ENCODE measurements at places on chromosomes 12 and 14. TPM values are rescaled to one million over a fixed set of nuclear protein-coding genes. Genes with fewer than 3 reads are reported as not detected.

DNA sequence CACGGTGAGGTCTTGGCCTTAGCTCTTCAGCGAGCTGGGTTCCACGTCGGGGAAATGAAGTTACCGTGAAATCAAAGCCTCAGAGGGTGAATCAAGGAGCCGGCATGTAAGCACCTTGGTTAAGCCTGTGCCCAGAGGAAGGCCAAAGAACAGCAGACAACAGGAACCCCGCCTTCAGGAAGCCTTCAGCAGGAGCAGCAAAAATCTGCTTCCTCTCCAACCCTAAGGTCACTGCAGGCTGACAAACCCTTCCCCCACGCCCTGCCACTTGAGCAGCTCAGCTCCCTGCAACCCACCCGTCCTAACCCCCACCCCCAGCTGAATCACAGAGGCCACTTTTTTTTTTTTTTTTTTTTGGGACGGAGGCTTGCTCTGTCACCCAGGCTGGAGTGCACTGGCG lies 72.9 kb upstream of the LTA4H start:
- no peak overlapping the region for H3K27ac ChIP-seq
- H3K27me3 ChIP-seq, result peaks cover 3% of the 10 kb centered on the region
- H3K4me3 ChIP-seq, result no peak overlapping the region

DNA sequence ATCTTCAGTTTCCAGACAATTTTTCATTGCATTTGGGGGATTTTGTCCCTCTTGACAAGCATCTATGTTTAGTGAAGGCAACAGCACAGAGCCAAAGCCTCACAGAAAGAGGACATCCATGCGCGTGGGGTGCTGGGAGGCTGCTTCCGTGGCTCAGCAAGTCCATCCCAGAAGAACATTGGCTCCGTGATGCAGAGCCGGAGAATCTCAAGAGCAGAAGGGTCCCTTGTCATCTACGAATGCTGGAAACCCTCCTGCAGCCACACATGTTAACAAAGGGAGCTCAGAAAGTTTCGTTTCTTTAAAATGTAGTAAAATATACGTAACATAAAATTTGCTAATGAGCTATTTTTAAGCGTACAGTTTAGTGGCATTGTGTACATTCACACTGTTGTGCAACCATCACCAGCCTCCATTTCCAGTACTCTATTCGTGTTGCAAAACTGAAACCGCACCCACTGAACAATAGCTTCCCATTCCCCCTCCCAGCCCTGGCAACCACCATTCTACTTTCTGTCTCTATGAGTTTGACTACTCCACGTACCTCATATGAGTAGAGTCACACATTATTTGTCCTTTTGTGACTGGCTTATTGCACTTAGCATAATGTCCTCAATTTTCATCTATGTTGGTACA lies 185.9 kb downstream of the TTC7B start:
- no peaks in the 10 kb centered on the region for H3K36me3 ChIP-seq
- DNase-seq, result no peak
- 0 out of 2 replicates have a peak, but pooled peaks cover 3% of the 10 kb centered on the region for H3K4me1 ChIP-seq
- no peak overlapping the region for H3K4me3 ChIP-seq
- H3K27me3 ChIP-seq, result no peaks in the 10 kb centered on the region

DNA sequence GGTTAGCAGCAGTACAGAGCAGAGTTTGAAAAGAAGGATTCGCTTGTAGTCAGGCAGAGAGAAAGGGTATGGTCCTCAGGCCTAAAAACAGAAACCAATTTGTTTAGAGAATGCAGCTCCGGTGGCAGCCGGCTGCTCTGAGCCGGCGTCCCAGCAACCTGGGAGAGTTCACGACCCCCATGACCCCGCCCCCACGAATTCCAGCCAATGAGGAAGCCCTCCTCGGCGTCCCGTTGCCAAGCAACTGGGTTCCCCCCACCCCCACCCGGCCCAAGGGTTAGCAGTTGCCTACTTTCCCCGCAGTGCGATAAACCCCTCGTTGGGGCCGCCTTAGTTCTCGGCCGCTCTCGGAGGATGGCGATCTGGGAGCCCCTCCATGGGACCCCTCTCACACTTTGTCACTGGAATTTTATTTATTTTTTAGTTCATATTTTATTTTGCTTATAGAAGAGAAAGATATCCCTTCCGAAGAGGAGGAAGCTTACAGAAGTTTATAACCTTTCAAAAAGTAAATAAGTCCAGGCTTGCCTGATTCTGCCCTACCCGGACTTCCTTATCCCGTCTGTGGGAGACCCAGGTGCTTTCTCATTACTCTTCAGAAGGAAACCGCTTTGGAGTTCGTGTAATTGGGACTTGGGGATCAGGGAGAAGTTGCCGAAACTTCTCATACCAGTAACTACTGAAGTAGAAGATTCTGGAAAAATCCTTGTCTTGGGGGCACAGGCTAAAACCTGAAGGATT lies at the start of gene CCDC60:
Gene CCDC60 (plus strand): TSS at position 300 of the 741 bp plus-strand sequence. CDS start 448 bp downstream, outside the sequence.
- H3K36me3 ChIP-seq, result no peaks in the 10 kb centered on the region
- no peaks in the 10 kb centered on the region for H3K4me1 ChIP-seq
- no peaks in the 10 kb centered on the region for H3K27me3 ChIP-seq
- DNase-seq, result no peak

DNA sequence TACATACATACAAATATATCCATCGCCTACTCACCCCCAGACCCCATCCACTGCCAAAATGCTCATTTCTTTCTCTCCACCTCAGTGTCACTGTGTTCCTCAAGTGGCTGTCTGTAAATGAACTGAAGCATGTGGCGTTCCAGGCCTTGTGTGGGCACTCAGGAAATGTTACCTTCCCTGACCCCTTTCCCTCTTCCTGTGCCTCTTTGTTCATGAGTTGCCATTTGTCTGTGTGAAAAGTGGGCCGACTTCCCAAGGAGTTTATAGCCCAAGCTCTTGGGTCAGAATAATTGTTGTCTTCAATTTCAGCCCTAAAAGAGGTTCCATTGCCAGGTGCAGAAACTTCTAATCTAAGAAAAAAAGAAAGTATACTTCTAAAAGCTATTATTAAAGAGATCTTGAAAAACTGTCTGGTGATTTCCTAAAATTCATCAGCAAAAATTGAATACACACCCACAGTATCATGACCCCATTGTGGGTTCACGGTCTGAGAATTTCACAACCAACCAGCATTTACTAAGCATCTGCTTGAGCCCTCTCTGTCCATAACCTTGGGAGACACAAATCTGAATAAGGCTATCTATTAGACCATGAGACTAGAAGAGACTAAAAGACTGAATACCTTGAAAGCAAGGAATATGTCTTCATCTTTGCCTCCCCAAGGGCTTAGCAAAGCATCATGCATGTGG lies 201.4 kb upstream of the EEA1 start:
- no peak overlapping the region for H3K4me3 ChIP-seq
- H3K27me3 ChIP-seq, result no peaks in the 10 kb centered on the region
- peaks cover 7% of the 10 kb centered on the region for H3K4me1 ChIP-seq
- no peaks in the 10 kb centered on the region for H3K36me3 ChIP-seq
- no peak for DNase-seq

DNA sequence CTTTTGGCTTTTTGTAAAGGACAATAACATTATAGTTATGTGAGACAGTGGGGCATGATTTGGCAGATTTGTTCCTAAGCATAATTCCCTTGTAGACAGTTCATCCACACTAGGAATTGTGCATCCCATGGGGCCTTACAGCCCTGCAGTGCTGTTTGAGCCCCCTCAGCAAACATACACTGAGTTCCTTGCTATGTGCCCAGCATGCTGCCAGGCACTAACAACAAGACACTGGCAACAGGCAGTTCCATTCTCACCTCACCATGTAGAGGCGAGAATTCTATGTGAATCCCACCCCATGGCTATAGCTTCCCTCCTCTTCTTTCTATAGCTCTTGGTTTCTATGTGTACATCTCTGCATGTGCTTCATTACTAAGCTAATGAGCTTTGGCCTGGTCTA lies 1.9 kb downstream of the THTPA start:
- no peaks in the 10 kb centered on the region for H3K27me3 ChIP-seq
- H3K4me1 ChIP-seq, result peaks cover 17% of the 10 kb centered on the region
- no peak overlapping the region for H3K27ac ChIP-seq
- H3K4me3 ChIP-seq, result no peak overlapping the region
- no peaks in the 10 kb centered on the region for H3K36me3 ChIP-seq

GRCh38 chr12:45435945-45436710 lies 220.2 kb downstream of the ANO6 start:
- H3K27me3 ChIP-seq, result no peaks in the 10 kb centered on the region
- no peaks in the 10 kb centered on the region for H3K4me1 ChIP-seq
- 0 out of 2 replicates have a peak, but pooled peaks cover 4% of the 10 kb centered on the region for H3K36me3 ChIP-seq
- no peak overlapping the region for H3K27ac ChIP-seq
- DNase-seq, result peak; percentile 5
- H3K4me3 ChIP-seq, result no peak overlapping the region

GRCh38 chr14:96999654-97000155 lies 202.5 kb downstream of the VRK1 start:
- no peak for DNase-seq
- no peaks in the 10 kb centered on the region for H3K27me3 ChIP-seq
- no peak overlapping the region for H3K27ac ChIP-seq

DNA sequence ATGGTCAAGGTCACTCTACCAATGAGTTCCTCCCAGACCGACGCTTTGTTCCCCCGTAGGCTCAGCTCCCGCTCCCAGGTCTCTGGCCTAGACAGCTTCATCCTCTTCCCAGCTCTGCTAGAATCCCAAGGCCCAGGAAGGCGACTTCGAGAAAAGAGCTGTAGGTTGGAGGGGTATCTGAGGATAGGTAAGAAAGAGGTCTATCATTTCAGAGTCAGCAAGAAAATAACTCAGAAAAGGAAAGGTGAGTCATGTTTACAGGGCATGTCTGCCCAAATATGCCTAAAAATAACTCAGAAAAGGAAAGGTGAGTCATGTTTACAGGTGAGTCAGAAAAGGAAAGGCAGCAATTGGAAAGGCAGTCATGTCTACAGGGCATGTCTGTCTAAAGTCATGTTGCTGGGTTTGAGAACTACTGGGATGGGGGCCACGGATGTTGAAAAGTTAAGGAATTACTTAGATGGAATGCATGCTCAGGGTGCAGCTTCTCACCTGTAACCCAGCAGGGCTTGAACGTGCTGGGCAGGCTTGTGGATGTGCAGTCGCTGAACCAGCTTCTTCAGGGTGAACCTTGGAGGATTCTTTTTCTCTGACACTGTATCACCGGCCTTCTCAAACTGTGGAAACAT lies 12.2 kb downstream of the TEP1 start:
- DNase-seq, result peak; percentile 60
- H3K4me1 ChIP-seq, result peaks cover 8% of the 10 kb centered on the region
- H3K36me3 ChIP-seq, result peaks cover 62% of the 10 kb centered on the region
- H3K27me3 ChIP-seq, result no peaks in the 10 kb centered on the region
- H3K27ac ChIP-seq, result no peak overlapping the region

DNA sequence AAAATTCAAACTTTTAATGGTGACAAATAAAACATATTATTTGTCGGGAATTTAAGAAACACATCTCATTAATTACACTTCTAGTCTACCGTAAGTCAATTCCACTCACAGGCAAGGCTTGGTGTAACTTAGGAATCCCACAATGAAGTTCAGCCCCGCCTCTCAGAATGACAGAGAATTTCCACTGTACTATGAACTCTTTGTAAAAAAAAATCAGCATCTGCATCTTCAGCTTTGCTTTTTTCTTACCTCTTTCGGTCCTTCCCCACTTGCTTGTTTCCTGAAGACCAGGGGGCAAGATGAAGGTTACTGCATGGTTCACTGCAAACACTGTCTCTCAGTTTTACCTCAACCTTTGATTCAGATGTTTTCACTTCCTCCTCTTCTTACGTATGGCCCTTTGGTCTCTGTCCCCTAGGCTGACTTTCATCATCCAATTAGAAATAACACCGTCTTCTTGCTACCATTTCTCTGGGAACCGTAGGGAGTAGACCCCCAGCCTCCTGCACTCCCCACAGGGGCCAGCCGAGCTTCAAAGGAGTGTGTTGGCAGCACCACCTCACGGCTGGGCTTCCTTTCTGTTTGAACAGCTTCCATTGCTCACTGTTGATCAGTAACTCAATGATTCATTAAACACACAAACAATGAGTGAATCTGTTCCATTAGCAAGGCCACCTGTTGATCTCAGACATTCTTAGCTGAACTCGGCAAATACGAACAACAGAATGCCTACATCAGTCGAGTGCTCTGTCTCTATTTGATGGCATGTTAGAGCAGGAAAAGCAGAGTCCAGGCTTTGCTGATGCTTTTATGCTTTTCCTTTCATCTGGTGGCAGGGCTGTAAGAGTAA lies 343.0 kb downstream of the BMP4 start:
- no peaks in the 10 kb centered on the region for H3K36me3 ChIP-seq
- peaks cover 3% of the 10 kb centered on the region for H3K27me3 ChIP-seq
- no peak overlapping the region for H3K4me3 ChIP-seq
- DNase-seq, result no peak

DNA sequence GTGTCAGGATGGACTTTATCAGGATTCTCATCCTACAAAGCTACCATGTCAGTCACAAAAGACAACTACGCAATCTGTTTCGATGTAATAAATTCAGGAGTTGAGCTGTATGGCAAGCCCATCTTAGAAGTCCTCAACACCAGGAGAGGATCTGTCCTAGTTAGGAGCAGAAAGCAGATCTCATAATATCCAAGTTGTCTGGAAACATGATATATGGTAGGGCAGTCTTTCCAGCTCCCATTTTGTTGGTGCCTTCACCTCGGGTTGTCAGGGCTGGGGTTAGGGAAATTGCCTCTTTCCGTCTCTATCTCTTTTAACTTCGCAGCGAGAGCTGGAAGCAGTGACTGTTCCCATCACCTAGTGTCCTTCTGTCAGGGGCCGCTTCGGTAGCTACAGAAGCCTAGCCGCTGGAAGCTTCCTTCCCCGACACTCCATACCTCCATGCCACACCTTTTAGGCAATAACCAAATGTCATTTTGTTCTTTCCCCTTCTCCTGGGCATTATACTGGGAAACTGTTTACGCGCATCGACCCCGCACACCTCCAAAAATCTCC lies 1.4 kb downstream of the NIN start:
- peak overlapping the region; percentile 88 for H3K4me3 ChIP-seq
- no peaks in the 10 kb centered on the region for H3K36me3 ChIP-seq
- DNase-seq, result peak; percentile 35
- H3K27me3 ChIP-seq, result no peaks in the 10 kb centered on the region
- H3K27ac ChIP-seq, result 0 out of 2 replicates have a peak overlapping the region, but pooled peaks have one; percentile 2
- H3K4me1 ChIP-seq, result peaks cover 14% of the 10 kb centered on the region

GRCh38 chr12:46671102-46671501 lies 154.7 kb downstream of the SLC38A4 start:
- H3K27ac ChIP-seq, result no peak overlapping the region
- no peaks in the 10 kb centered on the region for H3K27me3 ChIP-seq
- peaks cover 38% of the 10 kb centered on the region for H3K4me1 ChIP-seq
- no peak overlapping the region for H3K4me3 ChIP-seq

DNA sequence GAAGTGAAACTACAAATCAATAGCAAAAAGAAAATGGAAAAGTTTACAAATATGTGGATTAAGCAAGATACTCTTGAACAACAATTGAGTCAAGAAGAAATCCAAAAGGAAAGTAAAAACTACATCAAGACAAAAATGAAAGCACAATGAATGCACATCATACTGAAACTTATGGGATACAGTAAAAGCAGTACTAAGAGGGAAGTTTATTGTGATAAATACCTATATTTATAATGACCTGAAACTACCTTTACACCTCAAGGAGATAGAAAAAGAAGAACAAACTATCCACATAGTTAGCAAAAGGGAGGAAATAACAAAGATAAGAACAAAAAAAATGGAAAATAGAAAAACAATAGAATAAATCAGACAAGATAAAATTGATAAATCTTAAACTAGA lies 375.0 kb downstream of the TRHDE start:
- DNase-seq, result no peak
- H3K4me3 ChIP-seq, result no peak overlapping the region
- no peaks in the 10 kb centered on the region for H3K36me3 ChIP-seq

Gene SELPLG
- total RNA-seq, result 6.1 TPM

Gene MYF5
- not detected for total RNA-seq

Gene CCDC92
- 13.2 TPM for total RNA-seq

Gene FAR2
- total RNA-seq, result 6.1 TPM

Gene OTX2
- not detected for total RNA-seq
